CD4-positive, alpha-beta T cell treated with Interleukin-4 for 4 hours (primary cell): ENCODE measurements at places on chromosomes 1 and 21.

GRCh38 chr1:246591047-246591446 is 24.8 kb downstream of the CNST start:
- no peak for DNase-seq

GRCh38 chr1:186960861-186961260 is 132.1 kb downstream of the PLA2G4A start:
- DNase-seq: no peak

DNA sequence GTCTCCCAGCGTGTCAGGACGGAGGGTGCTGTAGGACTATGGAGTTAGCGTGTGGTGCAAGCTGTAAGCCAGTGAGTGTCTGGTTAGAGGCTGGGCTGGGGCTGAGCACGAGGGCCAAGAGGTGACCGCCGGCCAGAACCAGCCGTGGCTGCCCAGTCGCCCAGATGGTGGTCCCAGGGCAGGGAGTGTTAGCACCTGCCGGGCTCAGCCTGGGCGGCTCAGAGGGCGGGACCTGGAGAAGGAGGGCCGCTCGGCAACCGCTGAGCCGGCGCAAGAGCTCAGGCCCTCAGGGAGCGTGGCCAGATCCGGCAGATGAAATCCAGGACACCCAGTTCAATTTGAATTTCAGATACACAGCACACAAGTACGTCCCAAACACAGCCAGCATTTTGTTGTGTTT is 87.9 kb downstream of the PRDM16 start:
- DNase-seq: no peak

GRCh38 chr1:202599669-202600431 is 110.4 kb downstream of the SYT2 start:
- DNase-seq: peak; percentile 23

GRCh38 chr1:94989398-94989797 is 62.5 kb upstream of the CNN3 start:
- no peak for DNase-seq

DNA sequence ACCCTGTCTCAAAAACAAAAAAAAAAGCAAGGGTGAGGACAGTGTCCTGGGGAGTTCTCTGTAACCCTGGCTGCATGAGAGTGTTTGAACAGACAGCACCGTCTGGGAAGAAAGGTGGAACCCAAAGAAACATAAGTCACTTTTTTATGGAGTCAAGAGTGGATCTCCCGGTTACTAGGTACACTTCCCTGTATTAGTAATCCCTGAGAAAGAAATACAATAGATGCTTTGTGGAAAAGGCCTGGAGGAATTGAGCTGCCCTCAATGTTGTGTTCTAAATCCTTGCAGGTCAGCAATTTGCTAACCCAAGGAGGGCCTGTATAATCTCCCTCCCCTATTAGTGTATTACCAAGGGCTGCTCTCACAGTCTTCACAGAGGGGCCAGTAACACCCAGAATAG is 16.6 kb downstream of the DEGS1 start:
- DNase-seq: no peak

- no peak for DNase-seq
Observed at GRCh38 chr1:45752441-45753052, 2.1 kb upstream of the IPP start.

- no peak for DNase-seq
Observed at GRCh38 chr21:33396436-33396835, 6.8 kb upstream of the IFNGR2 start.

DNA sequence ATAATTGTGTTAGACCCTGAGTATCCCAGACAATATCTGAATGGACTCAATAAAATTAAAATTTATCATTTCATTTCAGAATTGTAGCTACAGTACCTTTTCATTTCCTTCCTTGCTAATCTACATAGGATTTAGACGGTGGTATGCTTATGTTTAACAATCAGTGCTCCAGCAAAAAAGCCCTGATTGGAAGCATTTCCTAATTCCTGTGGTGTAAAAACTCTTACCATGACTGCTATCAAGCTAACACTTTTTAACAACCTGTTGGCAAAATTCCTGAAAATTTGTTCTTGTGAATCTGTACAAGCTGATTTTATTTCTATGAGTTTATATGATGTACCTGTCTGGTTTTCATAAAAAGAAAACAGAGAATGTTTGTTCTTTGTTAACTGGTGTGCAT is 5.2 kb upstream of the FNBP1L start:
- no peak for DNase-seq

DNA sequence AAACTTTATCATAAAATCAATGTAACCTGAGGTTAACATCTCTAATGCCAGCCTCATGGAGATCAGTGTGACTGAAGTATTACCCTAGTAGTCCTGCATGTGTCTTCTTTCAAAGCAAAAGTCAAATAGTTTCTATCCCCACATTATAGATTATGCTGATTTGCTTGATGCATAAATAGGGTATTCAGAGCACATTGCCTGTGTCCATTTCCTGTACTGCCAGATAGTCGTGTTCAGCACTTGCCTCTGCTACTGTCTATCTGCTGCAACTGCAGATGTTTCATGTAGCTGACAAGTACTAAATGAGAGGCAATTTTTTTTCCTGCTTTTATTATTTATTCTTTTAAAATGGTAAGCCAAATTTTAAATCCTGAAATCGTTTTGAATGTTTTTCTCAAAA is 348.7 kb downstream of the CHRM3 start:
- no peak for DNase-seq
